ENCODE measurements at places on chromosomes 5 and 9.

DNA sequence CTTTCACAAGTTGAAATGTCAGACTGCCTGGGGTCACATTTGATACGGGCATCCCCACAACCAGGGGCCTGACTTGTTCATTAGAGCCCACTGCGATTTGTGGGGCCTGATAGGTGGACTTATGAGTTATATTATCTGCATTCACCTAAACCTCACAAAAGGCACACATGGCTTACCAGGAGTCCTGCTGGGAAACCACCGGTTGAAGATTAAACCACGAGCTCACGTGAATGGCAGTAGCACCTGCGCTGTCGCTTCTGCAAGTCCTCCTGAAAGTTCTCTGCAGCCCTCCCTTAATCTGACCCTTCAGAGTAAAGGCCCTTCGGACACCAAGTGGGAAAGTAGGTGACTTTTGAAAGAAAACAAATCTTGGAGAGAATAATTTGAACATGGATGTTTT is 68.9 kb downstream of the PPIC start:
- DNase-seq, result no peak

- no peak for DNase-seq
These were observed 85.6 kb upstream of the IFNK start for GRCh38 chr9:27438522-27438921.

DNA sequence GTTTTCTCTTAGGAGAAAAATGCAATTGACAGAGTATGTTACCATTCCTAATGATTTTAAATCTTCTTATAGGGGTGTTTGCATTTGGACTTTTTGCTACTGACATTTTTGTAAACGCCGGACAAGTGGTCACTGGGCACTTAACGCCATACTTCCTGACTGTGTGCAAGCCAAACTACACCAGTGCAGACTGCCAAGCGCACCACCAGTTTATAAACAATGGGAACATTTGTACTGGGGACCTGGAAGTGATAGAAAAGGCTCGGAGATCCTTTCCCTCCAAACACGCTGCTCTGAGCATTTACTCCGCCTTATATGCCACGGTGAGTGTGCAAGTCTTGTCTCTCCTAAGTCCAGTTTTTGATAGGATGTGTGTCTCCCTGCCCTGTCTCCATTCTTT is 75.7 kb downstream of the BAAT start:
- DNase-seq, result no peak

DNA sequence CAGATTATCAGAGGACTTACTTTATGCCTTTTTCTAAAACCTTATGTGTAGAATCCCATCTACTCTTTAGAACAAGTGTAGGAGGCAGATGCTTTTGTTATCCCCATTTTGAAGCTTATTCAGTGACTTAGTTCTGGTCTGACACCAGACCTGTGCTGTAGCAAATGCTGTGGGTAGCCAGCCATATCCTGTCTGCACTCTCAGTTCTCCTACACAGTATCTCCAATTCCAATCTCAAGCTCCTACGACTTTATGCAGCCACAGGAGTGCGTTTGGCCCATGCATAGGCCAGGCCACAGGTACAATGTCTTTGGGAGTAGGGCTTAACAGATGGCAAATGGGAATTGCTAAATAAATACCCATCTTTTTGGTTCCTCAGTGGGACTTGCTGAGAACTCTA is 292.6 kb downstream of the MCTP1 start:
- no peak for DNase-seq

DNA sequence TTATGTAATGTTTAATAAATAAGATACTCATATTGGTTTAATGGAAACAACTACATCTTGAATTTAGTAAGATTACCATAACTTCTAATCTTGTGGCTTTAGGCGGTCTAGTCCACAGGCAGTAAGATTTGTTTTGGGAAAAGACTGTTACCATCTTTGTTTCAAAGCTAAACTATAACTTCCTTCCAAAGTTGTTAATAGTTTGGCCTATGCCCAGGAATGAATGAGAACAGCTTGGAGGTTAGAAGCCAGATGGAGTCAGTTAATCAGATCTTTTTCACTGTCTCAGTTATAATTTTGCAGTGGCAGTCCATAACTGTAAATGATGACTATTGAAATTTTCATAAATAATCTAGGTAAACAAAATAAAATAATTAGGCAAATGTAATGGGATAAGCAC is 241.8 kb upstream of the KLF9 start:
- DNase-seq, result no peak

GRCh38 chr5:35160486-35161116 is 69.7 kb downstream of the PRLR start:
- no peak for DNase-seq

DNA sequence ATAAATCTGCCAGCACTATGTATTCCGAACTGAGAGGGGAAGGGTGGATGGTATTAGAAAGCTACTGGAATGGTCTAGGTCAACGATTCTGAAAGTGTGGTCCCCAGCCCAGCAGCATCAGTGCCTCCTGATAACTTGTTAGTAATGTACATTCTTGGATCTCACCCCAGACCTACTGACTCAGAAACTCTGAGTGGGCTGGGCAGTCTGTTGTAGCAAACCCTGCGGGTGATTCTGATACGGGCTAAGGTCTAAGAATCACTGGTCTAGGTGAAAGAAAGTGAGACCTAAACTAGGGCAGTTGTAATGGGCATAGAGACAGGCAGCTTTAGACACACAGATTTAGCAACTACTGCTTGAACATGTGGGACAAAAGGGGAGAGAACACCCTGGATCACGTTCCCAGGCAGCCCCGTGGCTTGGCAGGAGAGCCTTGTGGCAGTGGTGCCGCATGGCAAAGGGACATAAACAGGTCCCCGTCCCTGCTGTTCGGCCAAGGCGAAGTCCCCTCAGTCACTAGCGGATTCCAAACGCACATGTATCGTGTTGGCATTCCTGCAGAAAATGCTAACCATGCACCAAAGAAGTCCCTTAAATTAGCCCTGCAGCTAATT is 216.3 kb downstream of the TTLL11 start:
- no peak for DNase-seq

DNA sequence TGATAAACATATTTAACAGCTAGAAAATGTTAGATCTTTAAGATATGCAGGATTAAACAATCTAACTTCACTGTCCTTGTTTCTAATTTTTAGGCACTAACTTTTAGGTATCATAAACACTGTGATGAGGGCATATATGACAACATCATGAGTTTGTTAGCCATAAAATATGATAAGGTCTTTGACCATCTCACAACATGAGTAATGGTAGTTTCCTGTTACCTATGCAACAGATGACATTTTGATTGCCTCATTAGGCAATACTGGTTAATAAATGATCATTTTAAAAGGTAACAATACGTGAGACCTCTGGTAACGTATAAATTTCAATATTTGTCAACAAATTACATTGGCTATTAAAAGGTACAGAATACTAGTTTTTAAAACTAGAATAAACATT is 613.5 kb downstream of the PDE4D start:
- no peak for DNase-seq

GRCh38 chr5:77230727-77231470 is 20.4 kb downstream of the PDE8B start:
- DNase-seq, result no peak

DNA sequence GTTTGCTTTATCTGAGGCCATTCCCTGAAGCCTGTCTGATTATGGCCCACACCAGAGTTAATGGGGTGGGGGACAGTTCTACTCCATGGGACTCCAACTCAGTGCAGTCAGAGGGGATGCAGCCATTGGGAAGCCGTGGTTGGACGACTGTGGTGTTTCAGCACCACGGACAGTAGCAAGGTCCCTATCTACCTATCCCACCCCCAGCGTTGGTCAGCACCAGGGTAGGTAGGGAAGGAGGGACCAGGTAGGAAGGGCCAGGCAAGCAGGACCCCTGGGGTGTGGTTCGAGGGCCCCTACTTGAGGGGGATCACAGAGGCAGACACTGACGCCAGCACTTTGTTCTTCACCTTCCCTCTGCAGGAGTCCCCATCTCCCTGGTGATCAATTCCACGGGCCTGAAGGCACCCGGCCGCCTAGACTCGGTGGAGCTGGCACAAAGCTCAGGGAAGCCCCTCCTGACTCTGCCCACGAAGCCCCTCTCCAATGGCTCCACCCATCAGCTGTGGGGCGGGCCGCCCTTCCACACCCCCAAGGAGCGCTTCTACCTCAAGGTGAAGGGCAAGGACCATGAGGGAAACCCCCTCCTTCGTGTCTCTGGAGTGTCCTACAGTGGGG is 33.2 kb downstream of the HMCN2 start:
- no peak for DNase-seq

DNA sequence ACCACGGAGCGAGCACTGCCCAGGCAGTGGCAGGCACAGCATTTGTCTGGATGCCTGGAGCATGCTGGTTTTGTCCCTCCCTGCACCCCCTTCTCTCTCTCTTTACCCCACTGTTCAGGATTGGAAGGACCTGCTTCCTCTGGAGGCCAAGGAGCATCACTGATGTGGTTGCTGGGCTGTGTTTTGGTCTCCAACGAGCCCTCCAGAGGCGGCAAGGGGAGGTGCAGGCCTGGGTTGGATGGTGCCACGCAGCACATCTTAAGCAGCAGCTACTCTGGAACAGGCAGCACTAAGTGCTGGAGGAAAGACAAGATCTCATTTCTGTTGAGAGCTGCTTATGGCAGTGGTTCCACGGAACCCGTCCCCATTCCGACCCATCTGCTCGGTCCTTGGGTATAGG is 139.6 kb downstream of the CMYA5 start:
- DNase-seq, result no peak

- peak; percentile 44 for DNase-seq
These were observed 248.6 kb upstream of the ANKRD55 start for GRCh38 chr5:56481428-56482357.

- DNase-seq, result no peak
These were observed 46.8 kb downstream of the CYSTM1 start for GRCh38 chr5:140221697-140222223.

- peak; percentile 19 for DNase-seq
These were observed 22.8 kb downstream of the SMIM3 start for GRCh38 chr5:150801117-150801927.

GRCh38 chr5:175847503-175847902 is 23.9 kb upstream of the CPLX2 start:
- no peak for DNase-seq

- DNase-seq, result no peak
These were observed 155.7 kb upstream of the SH3GL2 start for GRCh38 chr9:17422994-17423680.

DNA sequence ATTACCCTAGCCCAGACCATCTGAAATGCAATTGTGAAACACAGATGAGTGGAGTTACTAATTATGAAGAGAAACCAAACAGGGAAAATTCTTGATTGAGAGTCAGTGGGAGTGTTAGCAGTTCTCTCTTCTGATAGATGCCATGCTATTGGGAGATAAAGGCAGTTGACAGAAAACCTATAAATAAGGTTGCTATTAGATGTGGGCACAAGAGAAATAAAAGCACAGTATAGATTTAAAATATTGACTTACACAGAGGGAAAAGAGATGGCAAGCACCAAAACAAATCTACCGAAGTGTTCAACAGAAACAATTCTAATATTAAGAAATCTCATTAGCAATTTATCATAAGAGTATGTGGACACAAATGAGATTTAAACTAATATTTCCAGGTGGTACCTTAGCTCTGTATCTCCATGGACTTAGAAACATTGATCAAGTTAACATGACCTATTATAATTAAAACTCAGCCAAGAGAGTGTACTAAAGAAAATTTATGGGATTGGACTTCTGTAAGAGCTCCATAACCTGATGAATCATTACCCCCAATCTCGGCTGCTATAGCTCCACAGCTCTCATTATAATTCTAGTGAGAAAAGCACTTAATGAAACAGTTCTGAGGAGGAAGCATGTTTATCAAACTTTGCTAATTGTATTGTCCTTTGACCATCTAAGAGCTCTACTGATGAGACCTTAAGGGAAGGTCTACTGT is 665.0 kb upstream of the RIOK2 start:
- DNase-seq, result no peak

DNA sequence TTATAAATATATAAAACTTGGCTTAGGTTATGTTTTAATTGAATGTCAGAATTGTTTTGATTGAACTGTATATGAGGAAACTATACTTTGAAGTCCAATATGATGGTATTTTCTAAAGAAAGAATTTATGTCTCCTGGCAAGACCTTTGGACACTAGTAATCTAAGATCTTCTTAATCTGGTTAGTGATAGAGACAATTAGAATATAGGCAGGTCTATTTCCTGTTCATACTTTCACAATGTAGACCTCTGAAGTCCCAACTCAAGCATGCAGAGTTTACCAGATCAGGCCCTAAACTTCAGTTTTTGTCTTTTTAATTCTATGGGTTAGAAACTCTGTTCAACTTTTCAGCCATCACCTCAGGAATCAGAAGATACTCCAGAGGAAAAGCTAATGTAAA is 6.9 kb upstream of the TMEM161B start:
- no peak for DNase-seq

GRCh38 chr9:127786773-127787104 is 905 bp downstream of the CDK9 start:
- DNase-seq, result no peak

- DNase-seq, result no peak
These were observed 1141.0 kb downstream of the CDH12 start for GRCh38 chr5:21711866-21712758.

GRCh38 chr5:179244044-179244443 is 101.2 kb downstream of the ADAMTS2 start:
- DNase-seq, result no peak

DNA sequence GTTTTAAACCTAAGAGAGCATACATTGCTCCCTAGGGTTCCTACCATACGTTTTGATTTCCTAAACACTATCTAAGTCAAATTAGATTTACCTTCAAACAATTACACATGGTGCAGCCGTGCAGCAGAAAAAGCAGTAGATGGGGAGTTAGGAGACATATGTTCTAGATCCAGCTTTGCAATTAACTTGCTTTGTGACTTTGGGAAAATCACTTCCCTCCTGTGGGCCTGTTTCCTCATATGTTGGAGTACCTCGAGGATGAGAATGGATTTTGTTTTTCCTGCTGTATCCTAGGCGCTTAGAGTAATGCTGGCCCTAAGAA is 711 bp downstream of the MRPL50 start:
- no peak for DNase-seq

GRCh38 chr9:26326563-26326962 is 566.0 kb downstream of the CAAP1 start:
- DNase-seq, result peak; percentile 13

Measured in C1 segment of cervical spinal cord (tissue), 14 donors.